ENCODE measurements at places on chromosomes 11 and 22.

GRCh38 chr11:44661311-44661717 lies 65.4 kb upstream of the TSPAN18 start:
- no peak for DNase-seq

- no peak for DNase-seq
Measured at GRCh38 chr11:96680211-96681018, 290.6 kb downstream of the JRKL start.

GRCh38 chr11:68352591-68352990 lies 40.2 kb downstream of the LRP5 start:
- no peak for DNase-seq

DNA sequence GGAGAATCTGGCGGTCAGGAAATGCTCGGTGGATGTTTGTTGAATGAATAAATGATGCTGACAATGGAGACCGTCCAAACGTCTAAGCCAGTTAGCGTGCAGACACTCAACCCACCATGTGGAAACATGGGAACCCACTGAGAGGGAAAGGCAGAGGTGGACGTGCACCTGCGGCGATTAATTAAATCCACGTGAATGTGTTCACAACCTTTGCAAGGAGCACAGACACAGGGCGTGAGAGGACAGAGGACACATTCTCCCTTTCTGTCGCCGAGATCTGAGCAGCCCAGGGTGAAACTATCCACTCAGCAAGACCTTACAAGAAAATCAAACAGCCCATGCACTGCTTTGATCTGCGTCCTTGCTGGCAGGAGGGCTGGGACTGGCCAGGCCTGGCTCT lies 58.3 kb upstream of the LINC01488 start:
- no peak for DNase-seq

DNA sequence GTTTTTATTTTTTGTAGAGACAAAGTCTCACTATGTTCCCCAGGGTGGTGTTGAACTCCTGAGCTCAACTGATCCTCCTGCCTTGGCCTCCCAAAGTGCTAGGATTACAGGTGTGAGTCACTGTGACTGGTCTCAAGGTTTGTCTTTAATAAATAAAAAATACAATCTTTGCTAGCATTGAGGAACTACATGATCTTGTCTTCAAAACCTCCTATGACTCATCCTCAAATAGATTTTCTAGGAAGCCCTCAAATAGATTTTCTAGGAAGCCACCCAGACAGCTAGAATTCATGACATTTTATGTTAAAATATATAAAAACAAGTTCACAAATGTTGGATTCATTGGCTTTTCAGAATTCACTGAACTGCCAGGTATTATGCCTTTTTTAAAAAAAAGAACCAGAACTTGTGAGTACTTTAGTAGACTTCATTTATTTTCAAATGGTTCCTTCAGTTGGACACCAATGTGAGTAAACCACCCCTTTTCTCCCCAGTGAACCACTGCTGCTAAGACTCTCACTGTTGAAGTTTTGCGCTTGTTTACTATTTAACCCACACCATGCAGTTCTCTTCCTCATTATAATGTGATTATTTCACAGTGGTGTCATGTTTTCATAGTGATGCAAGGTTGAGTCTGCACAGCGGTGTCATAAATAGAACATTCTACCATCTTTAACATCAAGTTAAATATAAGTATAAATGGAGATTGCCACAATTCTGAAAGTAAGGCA lies 303.9 kb downstream of the CASP12 start:
- no peak for DNase-seq

GRCh38 chr11:7437696-7438095 lies 47.6 kb upstream of the OLFML1 start:
- no peak for DNase-seq

DNA sequence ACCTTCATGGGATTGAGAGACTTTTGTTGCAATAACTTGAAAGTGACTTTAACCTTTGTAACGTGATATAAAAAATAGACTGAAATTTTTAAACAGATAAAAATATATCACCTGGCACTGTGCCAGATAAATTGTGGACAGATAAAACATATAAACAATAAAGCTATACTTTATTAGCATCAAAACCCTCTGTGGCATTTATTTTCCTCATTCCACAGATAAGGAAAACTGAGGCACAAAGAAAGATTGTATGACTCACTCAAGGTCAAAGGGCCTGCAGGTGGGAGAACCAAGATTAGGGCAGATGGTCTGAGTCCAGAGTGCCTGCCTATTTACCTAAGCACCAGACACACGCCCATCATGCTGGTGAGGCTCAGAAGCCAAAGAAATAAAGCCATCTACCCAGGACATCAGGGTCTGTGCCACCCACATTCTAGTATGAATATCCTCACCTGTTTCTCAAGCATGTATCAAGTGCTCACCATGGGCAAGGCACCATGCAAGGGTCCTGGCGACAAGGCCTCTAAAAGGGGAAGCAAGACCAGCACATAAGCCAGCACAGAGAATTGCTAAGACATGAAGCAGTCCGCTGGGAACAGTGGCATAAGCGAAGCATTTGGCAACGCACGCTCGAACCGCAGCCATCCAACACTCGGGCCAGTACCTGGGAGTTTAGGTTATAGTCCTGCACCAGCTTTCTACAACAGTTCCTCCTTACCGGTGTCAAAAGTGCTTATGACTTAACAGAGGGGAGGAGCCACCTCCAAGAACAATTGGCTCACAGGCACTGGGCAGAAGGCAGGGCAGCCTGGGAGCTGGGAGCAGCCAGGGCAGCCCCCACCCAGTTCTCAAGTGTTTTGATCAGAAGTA lies 17.6 kb downstream of the MYH9 start:
- DNase-seq, result no peak

GRCh38 chr11:71387784-71388636 lies 60.2 kb downstream of the DHCR7 start:
- no peak for DNase-seq

- no peak for DNase-seq
Measured at GRCh38 chr11:33379947-33380346, 122.8 kb downstream of the HIPK3 start.

GRCh38 chr11:10426475-10426874 lies 28.6 kb upstream of the AMPD3 start:
- DNase-seq, result no peak

All from left hindlimb (tissue), 1 donor.